ENCODE measurements at places on chromosomes 1 and 21.

DNA sequence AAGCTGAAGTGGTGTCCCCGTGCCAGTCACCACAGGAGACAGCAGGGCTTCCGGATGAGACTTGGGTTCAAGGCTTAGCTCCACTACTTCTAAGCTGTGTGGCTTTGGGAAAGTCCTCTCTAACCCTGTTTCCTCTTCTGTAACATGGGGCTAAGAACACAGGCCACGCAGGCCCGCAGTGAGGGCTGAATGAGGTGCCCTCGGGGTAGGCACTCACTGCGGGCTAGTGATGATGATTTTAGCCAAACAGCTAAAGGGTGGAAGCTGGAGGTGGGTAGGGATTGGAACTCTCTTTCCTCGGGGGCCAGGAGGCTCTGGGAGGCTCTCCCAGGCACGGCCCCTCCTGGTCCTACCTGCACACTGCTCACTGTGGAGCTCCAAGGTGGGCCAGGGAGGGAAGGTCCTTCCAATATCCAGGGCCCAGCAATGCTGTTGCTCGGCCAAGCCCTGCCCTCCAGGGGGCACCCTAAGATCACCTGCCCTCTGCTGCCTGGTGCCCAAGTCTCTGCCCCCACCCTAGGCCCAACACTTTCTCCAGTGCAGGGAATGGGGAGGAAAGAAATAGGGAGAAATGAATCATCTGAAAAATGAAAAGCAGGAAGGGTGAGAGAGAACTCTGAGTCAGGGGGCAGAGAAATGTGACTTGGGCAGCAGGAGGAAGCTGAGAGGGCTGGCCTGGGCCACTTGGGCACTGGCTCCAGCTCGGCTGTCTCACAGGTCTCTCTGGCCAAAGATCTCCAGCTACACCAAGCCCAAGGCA is 19.2 kb upstream of the EVA1B start:
- peak; percentile 37 for DNase-seq

GRCh38 chr1:63611231-63611630 is 18.0 kb downstream of the PGM1 start:
- no peak for DNase-seq

DNA sequence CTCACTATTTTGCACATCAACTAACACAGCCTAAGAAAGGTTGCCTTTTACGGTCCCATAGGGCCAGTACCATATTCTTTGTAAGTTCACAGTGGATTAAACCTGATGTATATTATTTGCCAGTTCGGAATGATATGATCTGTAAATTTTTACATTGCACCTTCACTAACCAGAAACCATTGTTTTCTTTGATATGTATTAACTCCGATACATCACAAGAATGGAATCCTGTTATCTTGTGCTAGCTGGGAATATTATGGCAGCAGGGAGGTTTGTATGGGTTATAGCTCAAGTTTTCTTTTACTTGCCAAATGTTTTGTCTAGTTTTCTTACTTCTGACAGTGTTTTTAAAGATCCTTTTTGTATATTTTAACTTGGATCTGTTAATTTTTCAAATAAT is 51.4 kb upstream of the S1PR1 start:
- no peak for DNase-seq

- DNase-seq: no peak
Measured at GRCh38 chr1:103900005-103900404, 150.3 kb downstream of the AMY1C start.

- no peak for DNase-seq
Measured at GRCh38 chr1:3494321-3495308, 40.1 kb downstream of the ARHGEF16 start.

DNA sequence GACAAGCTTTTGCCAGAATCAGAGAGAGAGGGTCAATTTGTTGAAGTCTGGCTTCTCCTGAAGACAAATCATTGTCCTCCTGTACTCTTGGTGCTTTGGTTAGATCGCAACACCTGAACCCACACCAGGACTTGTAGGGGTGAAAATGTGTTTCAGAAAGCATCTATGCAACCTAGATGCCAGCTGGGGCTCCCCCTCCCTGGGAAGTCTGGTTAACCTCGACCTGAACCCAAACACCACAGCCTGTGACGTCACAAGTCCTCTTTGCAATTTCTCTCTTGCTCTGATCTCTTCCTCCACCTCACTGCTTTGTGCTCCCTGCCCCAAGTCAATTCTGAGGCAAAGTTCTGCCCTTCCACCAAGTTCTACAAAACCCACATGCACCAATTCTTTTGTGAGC is 42.8 kb upstream of the USP24 start:
- peak; percentile 6 for DNase-seq

GRCh38 chr1:229694053-229694693 is 68.1 kb downstream of the URB2 start:
- no peak for DNase-seq

- DNase-seq: no peak
Measured at GRCh38 chr1:25020173-25020845, 90.2 kb upstream of the RUNX3 start.

- no peak for DNase-seq
Measured at GRCh38 chr1:208362011-208362410, 117.8 kb upstream of the PLXNA2 start.

DNA sequence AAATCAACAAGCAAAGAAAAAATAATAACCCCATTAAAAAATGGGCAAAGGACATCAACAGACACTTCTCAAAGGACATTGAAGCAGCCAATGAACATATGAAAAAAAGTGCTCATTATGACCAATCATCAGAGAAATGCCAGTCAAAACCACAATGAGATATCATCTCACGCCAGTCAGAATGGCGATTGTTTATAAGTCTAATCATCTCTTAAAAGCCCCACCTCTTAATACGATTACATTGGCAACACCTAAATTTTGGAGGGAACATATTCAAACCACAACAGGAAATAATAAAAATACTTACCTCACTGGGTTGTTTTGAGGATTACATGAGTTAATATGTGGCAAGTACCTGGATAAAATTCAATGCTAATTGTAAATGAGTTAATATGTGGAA is 57.1 kb upstream of the PLPPR4 start:
- no peak for DNase-seq

DNA sequence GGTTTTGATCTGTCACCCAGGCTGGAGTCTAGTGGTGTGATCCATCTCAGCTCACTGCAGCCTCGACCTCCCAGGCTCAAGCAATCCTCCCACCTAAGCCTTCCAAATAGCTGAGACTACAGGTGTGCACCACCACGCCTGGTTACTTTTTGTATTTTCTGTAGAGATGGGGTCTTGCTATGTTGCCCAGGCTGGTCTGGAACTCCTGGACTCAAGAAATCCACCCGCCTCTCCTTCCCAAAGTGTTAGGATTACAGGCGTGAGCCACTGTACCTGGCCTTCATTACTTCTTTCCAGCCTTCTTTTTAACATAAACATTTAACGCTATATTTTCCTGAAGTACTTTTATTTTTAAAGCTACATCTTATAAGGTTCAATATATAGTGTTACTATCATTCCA is 18.4 kb upstream of the HMGCL start:
- no peak for DNase-seq

GRCh38 chr21:45508607-45509565 is 33.4 kb downstream of the SLC19A1 start:
- no peak for DNase-seq

GRCh38 chr1:2523191-2523890 is 3.1 kb downstream of the PANK4 start:
- no peak for DNase-seq

DNA sequence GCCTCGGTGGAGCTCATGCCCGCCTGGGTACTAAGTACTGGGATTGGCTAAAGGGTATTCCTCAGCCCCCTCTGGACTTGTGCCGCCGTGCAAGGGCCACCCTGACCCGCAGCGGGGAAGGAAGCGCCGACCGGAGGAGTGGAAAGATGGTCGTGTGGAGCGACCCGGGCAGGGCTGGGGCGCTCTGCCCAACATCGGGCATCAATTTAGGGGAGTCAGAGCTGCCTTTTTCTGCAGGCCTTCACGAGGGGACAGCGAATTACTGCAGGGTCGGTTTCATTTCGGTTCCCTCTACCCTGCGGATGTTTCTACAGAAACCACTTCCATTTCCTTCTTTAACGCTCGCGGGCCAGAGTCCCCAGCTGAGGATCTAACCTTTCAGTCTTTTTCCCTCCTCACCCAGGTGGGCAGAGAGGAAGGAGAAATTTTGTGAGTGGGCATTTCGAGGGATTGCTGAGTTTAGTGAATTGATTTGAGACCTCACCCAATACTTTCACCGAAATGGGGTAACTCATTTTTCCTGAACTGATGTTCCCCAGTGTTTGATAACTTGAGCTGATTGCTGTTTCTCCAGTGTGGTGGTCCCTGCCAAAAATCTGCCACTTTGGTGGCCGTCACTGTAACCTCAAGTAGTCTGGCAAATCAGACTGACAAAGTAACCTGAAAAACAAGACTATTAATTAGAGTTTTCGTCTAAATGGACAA is 1.1 kb downstream of the TOR1AIP1 start:
- peak; percentile 42 for DNase-seq

DNA sequence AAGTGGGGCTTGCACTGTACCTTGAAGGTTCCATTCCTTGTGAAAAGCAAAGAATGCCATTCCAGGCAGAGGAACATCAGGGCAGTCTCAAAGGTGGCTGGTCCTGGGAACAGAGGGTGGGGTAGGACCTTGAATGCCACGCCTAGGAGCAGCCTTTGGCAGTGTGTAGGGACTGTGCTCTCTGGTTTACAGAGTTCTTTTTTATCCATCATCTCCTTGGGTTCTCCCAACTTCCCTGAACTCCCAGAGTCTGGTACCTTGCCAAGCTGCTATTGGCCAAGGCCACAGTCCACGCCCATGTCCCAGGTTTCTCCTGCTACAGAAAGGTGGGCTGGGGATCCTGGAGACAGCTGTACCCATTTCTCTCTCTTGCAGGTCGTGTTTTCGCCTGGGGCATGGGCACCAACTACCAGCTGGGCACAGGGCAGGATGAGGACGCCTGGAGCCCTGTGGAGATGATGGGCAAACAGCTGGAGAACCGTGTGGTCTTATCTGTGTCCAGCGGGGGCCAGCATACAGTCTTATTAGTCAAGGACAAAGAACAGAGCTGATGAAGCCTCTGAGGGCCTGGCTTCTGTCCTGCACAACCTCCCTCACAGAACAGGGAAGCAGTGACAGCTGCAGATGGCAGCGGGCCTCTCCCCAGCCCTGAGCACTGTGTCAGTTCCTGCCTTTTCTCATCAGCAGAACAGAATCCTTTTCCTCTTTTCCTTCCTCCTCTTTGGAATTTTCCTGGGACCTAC is 15.3 kb upstream of the TRNAU1AP start:
- no peak for DNase-seq

DNA sequence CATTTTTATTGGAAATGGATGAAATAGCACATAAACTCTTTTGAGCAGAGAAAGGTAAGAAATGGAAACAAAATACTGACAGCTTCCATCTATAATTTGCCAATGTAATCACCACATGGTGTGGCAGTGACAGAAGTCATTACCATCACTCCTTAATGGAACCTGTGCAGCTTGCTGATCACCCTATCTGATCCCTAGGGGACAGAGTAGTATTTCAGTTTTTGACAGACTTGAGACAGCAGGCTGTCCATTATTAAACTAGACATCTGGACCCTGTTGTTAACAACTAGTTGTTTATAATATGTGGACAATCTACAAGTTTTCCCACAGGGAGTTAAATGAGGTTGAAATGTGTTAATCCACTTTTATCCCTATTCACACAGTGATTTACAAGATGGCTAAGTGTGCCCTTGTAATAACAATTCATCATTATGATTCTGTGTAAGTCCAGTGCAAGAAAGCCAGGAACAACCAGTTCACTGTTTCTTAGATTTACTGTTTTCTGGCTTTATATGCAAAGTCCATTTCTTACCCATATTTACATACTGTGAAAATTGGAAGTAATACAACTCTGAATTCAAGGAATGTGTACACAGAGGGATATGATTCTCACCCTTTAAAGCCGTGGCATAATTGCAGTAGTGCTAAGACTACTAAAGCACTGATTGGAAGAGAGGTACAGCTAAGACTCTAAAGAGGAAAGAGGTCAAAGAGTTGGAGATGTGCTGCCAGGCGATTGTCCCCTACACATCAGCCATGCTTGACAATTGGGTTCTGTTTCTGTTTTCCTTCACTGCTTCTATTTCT is 9.1 kb downstream of the KCNT2 start:
- DNase-seq: no peak

- DNase-seq: no peak
Measured at GRCh38 chr1:226984521-226985238, 44.6 kb downstream of the COQ8A start.

- DNase-seq: peak; percentile 5
Measured at GRCh38 chr21:22120616-22121266, 1122.5 kb downstream of the NCAM2 start.

DNA sequence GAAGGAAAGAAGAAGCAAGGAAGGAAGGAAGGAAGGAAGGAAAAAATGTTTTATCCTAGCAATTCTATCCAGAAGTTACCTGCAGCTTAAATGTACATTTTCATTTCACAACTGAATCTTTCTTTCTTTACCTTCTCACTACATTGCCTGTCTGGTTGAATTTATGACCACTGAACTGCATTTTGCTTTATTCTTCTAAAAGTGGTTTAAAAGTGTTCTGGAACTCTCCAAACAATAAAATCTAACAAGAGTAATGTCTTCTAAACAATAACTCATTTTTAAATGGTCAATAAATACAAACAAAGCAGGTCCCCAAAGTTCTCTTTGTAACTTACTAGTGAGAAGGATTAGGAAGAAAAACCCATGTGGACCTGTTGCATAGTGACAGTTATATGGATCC is 587.5 kb upstream of the NEGR1 start:
- DNase-seq: no peak

DNA sequence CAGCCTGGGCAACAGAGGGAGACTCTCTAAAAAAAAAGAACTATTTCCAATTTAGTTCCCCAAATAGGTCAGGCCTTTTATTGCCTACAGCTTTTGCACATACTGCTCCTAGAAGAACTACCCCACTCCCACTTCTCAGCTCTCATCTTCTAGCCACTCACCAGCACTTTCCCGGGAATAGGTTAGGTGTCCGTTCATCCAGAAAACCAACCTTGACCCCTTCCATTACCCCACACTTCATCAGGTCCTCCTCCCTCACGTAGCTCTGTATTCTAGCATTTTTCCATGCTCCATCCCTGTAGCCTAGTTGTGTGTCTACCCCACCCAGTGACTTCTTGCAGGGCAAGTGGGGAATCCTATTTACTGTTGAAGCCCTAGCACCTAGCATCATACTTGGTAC is 42.6 kb downstream of the C8B start:
- DNase-seq: no peak
